ENCODE measurements at places on chromosomes 7 and 10. TPM values are rescaled to one million over a fixed set of nuclear protein-coding genes. Genes with fewer than 3 reads are reported as not detected.
A peak's percentile ranks its signal among the peaks of the same experiment; 100 is the strongest.

DNA sequence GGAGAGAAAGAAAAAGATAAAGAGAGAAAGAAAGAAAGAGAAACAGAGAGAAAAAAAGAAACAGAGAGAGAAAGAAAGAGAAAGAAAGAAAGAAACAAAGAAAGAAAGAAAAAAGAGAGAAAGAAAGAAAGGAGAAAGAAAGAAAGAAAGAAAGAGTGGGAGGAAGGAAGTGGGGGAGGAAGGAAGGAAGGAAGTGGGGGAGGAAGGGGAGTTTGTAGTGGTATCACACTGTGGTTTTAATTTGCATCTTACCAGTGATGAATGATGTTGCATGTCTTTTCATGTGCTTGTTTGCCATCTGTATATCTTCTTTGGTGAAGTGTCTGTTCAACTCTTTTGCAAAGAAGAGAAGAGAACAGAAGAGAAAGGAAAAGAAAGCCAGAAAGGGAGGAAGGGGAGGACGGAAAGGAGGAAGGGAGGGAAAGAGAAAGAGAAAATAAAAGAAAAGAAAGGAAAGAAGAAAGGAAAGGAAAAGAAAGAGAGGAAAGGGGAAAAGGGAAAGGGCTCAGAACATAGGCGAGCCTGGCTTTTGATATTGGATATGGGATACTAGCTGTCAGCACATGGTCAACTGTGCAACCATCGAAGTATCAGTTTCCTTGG, 79.2 kb upstream of the FRMD4A start:
- H3K4me3 ChIP-seq: no peak overlapping the region
- H3K27ac ChIP-seq: peak overlapping the region; percentile 90
- no peak for DNase-seq
- H3K27me3 ChIP-seq: no peaks in the 10 kb centered on the region
- peaks cover 65% of the 10 kb centered on the region for H3K4me1 ChIP-seq
- peaks cover 8% of the 10 kb centered on the region for H3K36me3 ChIP-seq

DNA sequence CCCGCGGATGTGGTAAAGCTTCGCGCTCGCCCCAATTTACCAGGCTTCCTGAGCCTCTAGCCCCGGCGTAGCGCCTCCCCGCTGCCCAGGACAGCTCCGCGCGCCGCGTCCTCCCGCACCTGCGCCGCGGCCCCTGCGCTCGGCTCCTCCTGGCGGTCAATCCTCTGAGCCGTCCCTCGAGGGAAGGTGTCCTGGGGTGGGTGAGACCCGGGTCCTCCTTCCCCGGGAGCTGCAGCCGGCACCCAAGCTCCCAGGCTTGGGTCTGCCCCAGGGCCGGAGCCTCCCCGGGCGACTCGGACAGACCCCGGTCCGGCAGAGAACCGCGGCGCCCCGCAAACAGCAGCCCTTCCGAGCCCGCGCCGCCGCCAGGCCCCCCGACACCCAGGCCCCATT, 512 bp downstream of the OSBPL3 start:
- peaks cover 4% of the 10 kb centered on the region for H3K27me3 ChIP-seq

DNA sequence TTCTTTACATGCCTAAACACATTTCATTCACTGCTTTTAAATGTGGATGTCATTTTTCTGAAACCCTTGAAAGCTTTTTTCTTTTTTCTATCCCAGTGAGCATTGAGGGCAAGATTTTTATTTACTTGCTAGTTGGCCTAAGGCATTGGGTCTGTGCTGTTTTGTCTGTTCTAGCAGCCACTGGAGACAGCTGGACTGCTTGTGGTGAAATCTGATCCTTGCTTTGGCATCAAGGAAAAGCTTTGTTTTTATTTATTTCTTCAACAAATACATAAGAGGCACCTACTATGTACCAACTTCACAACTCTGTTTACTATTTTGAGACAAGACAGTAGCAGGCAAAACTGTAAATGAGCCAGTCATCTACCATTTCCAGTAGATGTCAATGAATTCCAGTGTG, 28.4 kb upstream of the PDLIM1 start:
- peaks cover 3% of the 10 kb centered on the region for H3K4me1 ChIP-seq
- no peak overlapping the region for H3K27ac ChIP-seq
- H3K27me3 ChIP-seq: peaks cover 6% of the 10 kb centered on the region
- no peak overlapping the region for H3K4me3 ChIP-seq
- no peak for DNase-seq

- H3K27me3 ChIP-seq: no peaks in the 10 kb centered on the region
- H3K4me1 ChIP-seq: peaks cover 46% of the 10 kb centered on the region
- H3K36me3 ChIP-seq: peaks cover 15% of the 10 kb centered on the region
- DNase-seq: no peak
- H3K27ac ChIP-seq: no peak overlapping the region
These were observed 33.3 kb downstream of the FOXK1 start for GRCh38 chr7:4715410-4715776.

GRCh38 chr10:116059320-116059719, 213.7 kb downstream of the GFRA1 start:
- peaks cover 2% of the 10 kb centered on the region for H3K36me3 ChIP-seq
- H3K4me1 ChIP-seq: no peaks in the 10 kb centered on the region
- no peak overlapping the region for H3K27ac ChIP-seq
- no peak overlapping the region for H3K4me3 ChIP-seq
- no peak for DNase-seq
- H3K27me3 ChIP-seq: no peaks in the 10 kb centered on the region

DNA sequence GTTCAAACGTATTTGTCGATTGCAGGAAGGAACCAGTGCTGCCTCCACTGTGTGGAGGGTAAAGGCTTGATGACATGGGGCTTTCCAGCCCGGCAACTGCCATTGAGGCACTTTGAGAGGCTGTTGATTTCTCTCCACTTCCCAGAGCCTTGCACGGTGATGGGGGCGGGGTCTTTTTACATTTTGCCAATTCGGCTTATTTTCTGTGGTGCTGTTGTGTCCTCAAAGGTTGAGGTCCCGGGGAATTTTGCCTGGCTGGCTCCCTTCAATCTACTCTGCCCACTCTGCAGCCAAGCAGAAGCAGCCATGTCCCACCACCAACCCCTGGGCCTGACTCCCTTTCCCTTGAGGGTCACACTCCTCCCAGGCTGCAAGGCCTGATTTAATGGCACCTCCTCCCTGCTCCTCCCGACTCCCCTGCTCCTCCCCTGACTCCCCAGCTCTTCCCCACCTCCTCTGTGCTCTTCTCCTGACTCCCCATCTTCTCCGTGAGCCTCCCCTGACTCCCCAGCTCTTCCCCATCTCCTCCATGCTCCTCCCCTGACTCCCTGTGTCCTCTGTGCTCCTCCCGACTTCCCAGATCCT, 39.0 kb downstream of the OAT start:
- peaks cover 4% of the 10 kb centered on the region for H3K4me1 ChIP-seq
- H3K4me3 ChIP-seq: no peak overlapping the region
- H3K36me3 ChIP-seq: no peaks in the 10 kb centered on the region
- no peak overlapping the region for H3K27ac ChIP-seq
- DNase-seq: no peak

DNA sequence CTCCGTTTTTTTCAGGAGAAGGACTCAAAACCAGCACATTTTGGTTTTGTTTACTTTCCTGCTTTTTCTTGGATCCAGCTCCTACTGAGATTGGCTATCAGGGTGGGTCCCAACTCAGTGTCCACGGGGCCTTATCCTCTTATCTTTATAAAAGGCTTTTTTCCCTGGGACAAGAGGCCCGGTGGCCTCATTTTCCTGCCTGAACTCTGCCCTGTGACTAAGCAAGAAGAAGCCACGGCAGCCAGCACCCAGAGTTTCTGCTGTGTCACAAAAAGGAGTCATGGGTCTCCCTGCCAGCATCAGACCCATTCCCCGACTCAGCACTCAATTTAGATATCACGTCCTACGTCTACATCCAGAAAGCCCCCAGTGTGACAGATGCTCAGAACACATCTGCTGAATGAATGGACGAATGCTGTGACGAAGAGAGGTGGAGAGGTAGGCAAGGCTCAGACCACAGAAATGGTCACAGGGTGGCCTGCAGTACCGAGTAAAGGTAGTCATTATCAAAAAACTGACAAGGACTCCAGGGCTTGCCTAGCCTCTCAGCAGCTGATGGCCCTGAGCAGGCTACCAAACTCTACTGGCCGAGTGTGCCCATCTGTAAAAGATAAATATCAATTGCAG, 16.7 kb downstream of the DLG5 start:
- no peak overlapping the region for H3K4me3 ChIP-seq
- no peaks in the 10 kb centered on the region for H3K27me3 ChIP-seq
- no peaks in the 10 kb centered on the region for H3K36me3 ChIP-seq
- peaks cover 30% of the 10 kb centered on the region for H3K4me1 ChIP-seq
- H3K27ac ChIP-seq: no peak overlapping the region
- DNase-seq: no peak

- H3K4me1 ChIP-seq: no peaks in the 10 kb centered on the region
- H3K27me3 ChIP-seq: no peaks in the 10 kb centered on the region
- no peak overlapping the region for H3K4me3 ChIP-seq
- H3K36me3 ChIP-seq: peaks cover 41% of the 10 kb centered on the region
These were observed 106.2 kb downstream of the ZMYND11 start for GRCh38 chr10:241451-241850.

GRCh38 chr10:53491774-53492173, 719.2 kb upstream of the MBL2 start:
- no peaks in the 10 kb centered on the region for H3K27me3 ChIP-seq
- H3K4me3 ChIP-seq: no peak overlapping the region

GRCh38 chr7:26187380-26188205, 13.0 kb downstream of the HNRNPA2B1 start:
- H3K4me3 ChIP-seq: no peak overlapping the region
- H3K4me1 ChIP-seq: peaks cover 22% of the 10 kb centered on the region
- H3K27me3 ChIP-seq: no peaks in the 10 kb centered on the region
- peaks cover 70% of the 10 kb centered on the region for H3K36me3 ChIP-seq
- H3K27ac ChIP-seq: peak overlapping the region; percentile 18
- DNase-seq: no peak

GRCh38 chr7:113912876-113913275, 5.9 kb downstream of the PPP1R3A start:
- H3K4me3 ChIP-seq: no peak overlapping the region
- H3K36me3 ChIP-seq: no peaks in the 10 kb centered on the region
- H3K27me3 ChIP-seq: no peaks in the 10 kb centered on the region
- no peak for DNase-seq

- peak overlapping the region; percentile 76 for H3K27ac ChIP-seq
- H3K27me3 ChIP-seq: no peaks in the 10 kb centered on the region
- H3K4me1 ChIP-seq: peaks cover 11% of the 10 kb centered on the region
- H3K4me3 ChIP-seq: peak overlapping the region; percentile 79
- H3K36me3 ChIP-seq: peaks cover 10% of the 10 kb centered on the region
These were observed 994 bp downstream of the GATAD1 start for GRCh38 chr7:92448205-92448747.

DNA sequence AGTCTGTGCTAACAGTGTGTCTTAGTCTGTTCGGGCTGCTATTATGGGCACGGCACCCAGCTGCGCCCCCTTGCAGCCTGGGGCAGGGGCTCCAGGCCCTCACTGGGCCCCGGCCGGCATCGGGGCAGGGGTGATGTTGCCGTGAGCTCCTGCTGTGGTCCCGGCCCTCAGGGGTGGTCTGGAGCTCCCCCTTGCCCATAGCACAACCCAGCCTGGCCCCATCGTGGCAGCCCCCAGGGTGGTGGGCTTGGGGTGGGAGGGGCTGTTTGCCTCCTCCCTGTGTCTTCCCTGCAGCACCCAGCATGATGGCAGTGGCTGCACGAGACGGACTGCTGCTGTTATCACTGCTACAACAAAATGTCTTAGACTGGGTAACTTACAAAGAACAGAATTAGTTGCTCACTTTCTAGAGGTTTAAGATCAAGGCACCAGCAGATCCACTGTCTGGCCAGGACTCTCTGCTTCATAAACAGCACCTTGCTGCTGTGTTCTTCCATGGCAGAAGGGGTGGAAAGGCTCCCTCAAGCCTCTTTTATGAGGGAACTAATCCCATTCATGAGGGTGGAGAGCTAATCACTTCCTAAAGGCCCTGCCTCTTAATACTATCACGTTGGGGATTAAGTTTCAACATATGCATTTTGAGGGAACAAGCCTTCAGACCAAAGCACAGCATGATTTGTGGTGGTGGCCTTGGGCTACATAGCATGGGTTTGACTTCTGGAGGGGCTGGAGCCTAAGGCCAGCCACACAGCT, 149.5 kb downstream of the SEC23IP start:
- no peaks in the 10 kb centered on the region for H3K4me1 ChIP-seq
- no peak overlapping the region for H3K27ac ChIP-seq
- H3K27me3 ChIP-seq: no peaks in the 10 kb centered on the region
- no peaks in the 10 kb centered on the region for H3K36me3 ChIP-seq

- peaks cover 8% of the 10 kb centered on the region for H3K27me3 ChIP-seq
- no peaks in the 10 kb centered on the region for H3K36me3 ChIP-seq
- H3K27ac ChIP-seq: no peak overlapping the region
- peak; percentile 30 for DNase-seq
- H3K4me3 ChIP-seq: no peak overlapping the region
These were observed 5.4 kb upstream of the FAM170B start for GRCh38 chr10:49139028-49139845.

- no peak overlapping the region for H3K4me3 ChIP-seq
- no peak for DNase-seq
- no peak overlapping the region for H3K27ac ChIP-seq
- H3K4me1 ChIP-seq: no peaks in the 10 kb centered on the region
- H3K27me3 ChIP-seq: no peaks in the 10 kb centered on the region
- H3K36me3 ChIP-seq: no peaks in the 10 kb centered on the region
These were observed 1186.0 kb downstream of the SORCS3 start for GRCh38 chr10:105827133-105827532.

DNA sequence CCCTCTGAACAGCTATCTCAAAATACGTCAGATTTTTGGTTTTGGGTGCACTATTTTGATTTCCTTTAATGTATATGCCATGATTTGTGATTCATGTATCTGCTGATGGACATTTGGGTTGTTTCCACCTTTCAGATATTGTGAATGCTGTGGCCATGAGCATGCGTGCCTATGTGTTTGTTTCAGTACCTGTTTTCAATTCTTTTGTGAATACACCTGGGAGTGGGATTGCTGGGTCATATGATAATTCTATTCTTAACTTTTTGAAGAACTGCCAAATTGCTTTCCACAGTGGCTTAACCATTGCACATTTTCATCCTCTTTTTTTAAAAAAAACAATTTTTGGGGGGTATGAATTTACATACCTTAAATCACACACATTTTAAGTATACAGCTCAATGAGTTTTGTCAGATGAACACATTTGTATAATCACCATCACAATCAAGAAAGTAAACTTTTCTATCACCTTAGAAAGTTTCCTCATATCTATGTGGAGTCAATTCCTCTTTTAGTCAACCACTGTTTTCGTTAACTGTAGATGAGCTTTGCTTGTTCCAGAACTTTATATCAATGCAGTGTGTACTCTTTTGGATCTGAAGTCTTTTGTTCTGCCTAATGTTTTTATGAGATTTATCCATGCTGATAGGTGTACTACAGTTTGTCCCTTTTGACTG, 36.9 kb downstream of the CYP26A1 start:
- peaks cover 1% of the 10 kb centered on the region for H3K36me3 ChIP-seq
- H3K27ac ChIP-seq: no peak overlapping the region
- H3K27me3 ChIP-seq: peaks cover 19% of the 10 kb centered on the region
- H3K4me1 ChIP-seq: peaks cover 9% of the 10 kb centered on the region

DNA sequence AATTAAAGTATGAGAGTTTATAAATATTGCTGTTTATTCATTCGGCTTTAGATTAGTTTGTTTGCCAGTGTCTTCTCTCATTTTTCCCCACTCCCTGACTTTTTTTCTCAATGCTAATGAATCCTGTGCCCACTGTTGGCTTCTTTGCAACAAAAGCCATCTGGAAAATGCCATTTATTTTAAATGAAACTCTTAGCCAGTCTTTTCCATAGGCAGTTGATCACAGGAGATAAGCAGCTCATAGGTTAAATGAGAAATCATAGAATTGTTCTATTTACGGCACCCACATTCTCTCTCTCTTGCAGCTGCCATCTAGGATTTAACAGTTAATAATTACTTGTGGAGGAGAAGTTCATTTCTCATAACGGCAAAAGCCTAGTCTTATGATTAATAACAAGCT, 249.3 kb upstream of the POM121L12 start:
- DNase-seq: no peak
- H3K4me1 ChIP-seq: no peaks in the 10 kb centered on the region
- no peaks in the 10 kb centered on the region for H3K27me3 ChIP-seq
- no peaks in the 10 kb centered on the region for H3K36me3 ChIP-seq
- no peak overlapping the region for H3K4me3 ChIP-seq

STK32C gene
- 15.7 TPM for total RNA-seq

INHBA gene
- 198 TPM for total RNA-seq

AUTS2 gene
- total RNA-seq: 65.3 TPM

MLLT10 gene
- total RNA-seq: 56.5 TPM

All from osteocyte (in vitro differentiated cells).